ENCODE measurements at places on chromosomes 5 and 9. TPM values are rescaled to one million over a fixed set of nuclear protein-coding genes. Genes with fewer than 3 reads are reported as not detected.
A peak's percentile ranks its signal among the peaks of the same experiment; 100 is the strongest.

GRCh38 chr5:140228364-140228837 lies 53.4 kb downstream of the CYSTM1 start:
- no peaks in the 10 kb centered on the region for H3K36me3 ChIP-seq
- DNase-seq: no peak
- H3K4me3 ChIP-seq: no peak overlapping the region
- H3K27ac ChIP-seq: no peak overlapping the region
- H3K27me3 ChIP-seq: no peaks in the 10 kb centered on the region

DNA sequence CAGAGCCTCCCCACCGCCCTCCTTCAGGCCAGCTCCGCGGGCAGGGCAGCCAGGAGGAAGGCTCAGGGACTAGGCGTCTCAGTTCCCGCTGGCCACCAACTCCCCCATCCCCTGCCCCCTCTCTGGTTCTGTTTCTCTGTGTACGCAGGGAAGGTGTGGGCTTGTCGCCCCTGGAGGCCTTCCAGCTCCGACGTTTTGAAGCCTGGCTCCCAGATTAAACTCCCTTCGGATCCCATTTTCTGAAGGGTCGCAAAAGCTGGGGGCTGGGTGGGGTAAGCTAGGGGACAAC lies 346 bp downstream of the ATOX1 start:
- peaks cover 3% of the 10 kb centered on the region for H3K4me1 ChIP-seq
- no peak for DNase-seq
- H3K27me3 ChIP-seq: no peaks in the 10 kb centered on the region
- peak overlapping the region; percentile 78 for H3K27ac ChIP-seq
- no peaks in the 10 kb centered on the region for H3K36me3 ChIP-seq

- no peak overlapping the region for H3K4me3 ChIP-seq
- H3K27me3 ChIP-seq: no peaks in the 10 kb centered on the region
- DNase-seq: no peak
- no peaks in the 10 kb centered on the region for H3K4me1 ChIP-seq
Observed at GRCh38 chr9:108854641-108855528, 901 bp downstream of the ACTL7B start.

The HAVCR2 gene
- polyA plus RNA-seq: 0.41 TPM

The TMEM161B gene
- polyA plus RNA-seq: 8.8 TPM

DNA sequence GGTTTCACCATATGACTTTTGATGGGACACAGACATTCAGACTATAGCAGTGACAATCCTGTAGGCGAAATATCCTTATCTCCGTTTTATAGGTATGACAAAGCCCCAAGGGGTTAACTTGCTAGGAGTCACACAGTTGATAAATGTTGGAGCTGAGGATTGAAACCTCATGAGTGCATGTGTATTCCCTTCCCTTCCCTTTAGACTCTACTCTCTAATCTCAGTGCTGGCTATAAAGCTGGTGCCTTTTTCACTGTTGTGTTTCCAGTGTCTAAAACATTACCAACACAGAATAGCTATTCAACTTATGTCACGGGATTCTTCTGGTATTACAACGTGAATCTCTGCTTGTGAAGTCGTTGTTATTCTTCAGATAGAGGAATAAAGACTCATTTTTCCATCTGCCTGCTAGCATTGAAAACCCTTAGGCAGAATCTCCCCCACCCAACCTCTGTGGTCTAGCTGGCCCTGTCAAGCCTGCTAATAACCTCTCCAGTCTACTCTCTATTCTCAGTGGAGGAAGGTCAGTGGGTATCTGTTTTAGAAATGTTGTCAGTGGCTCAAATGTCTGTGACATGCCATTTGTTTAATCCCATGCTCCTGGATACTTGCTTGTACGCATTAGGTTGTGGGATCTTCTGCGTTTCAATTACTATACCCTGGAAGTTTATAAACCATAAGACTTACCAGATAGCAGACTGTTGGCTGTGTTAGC lies 121.2 kb downstream of the TLE4 start:
- no peaks in the 10 kb centered on the region for H3K27me3 ChIP-seq
- H3K27ac ChIP-seq: no peak overlapping the region
- no peaks in the 10 kb centered on the region for H3K36me3 ChIP-seq

The SLC2A8 gene
- 6.3 TPM for polyA plus RNA-seq

GRCh38 chr9:70111042-70111602 lies 67.5 kb downstream of the MAMDC2 start:
- H3K27ac ChIP-seq: no peak overlapping the region
- H3K27me3 ChIP-seq: no peaks in the 10 kb centered on the region
- H3K4me3 ChIP-seq: no peak overlapping the region
- H3K36me3 ChIP-seq: no peaks in the 10 kb centered on the region
- peaks cover 7% of the 10 kb centered on the region for H3K4me1 ChIP-seq

The FOXD4L6 gene
- polyA plus RNA-seq: not detected

DNA sequence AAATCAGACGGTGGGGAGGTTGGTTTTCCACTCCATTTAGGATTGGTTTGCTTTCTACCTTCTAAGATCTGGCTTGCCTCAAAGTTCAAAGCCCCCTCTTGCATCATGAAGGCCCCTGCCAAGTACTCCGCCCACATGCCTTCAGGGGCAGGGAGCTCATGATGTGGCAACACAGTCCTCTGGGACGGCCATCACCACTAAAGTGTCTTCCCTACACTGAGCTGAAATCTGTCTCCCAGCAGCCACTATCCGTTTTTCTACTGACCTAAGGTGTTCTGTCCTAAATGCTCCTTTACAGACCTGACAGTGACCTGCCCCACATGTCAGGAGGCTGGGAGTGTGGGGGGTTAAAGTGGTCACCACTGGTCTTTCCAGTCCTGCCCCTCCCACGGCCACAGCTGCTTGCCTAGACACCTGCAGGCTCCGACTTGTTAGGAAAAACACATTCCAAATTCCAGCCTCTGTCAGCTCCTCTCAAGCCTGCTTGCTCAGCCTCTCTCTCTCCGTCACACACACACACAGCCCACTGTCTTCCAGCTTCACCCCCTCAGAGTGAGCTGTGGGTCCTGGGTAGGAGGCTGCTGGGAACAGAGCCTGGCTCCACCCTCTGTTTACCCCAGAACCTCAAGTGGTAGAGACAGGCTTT lies 44.9 kb downstream of the SHB start:
- no peaks in the 10 kb centered on the region for H3K36me3 ChIP-seq
- H3K27ac ChIP-seq: peak overlapping the region; percentile 89
- H3K27me3 ChIP-seq: no peaks in the 10 kb centered on the region
- peaks cover 53% of the 10 kb centered on the region for H3K4me1 ChIP-seq
- no peak overlapping the region for H3K4me3 ChIP-seq

DNA sequence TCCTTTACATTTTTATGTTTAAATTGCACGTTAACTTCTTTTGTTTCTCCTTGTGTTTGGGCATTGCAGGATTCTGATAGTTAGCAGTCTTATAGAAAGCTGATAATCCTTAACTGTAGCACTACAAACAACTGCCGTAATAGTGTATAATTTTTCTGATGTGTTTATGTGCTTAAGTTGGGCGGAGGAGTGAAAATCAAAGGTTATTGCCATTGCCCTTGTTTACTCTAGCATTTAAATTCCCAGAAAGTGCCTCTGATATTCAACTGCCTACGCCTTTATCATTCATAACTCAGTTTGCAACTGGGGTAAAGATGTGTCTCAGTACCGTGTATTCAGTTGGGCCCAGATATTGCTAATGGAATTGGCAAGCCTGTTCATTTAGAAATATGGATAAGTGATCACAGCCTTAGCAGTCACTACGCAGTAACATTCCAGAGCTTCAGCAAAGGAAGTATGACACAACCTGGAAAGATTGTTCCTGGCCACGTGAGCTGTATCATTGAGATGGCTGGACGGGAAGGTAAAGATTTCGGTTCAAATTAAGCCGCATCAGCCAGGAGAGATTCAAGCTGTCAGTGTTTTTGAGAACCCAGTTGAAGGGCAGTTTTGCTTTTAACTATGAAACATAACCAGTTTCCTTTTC lies 28.1 kb upstream of the LRRTM2 start:
- peak; percentile 38 for DNase-seq
- no peaks in the 10 kb centered on the region for H3K4me1 ChIP-seq
- no peaks in the 10 kb centered on the region for H3K27me3 ChIP-seq
- no peak overlapping the region for H3K27ac ChIP-seq

DNA sequence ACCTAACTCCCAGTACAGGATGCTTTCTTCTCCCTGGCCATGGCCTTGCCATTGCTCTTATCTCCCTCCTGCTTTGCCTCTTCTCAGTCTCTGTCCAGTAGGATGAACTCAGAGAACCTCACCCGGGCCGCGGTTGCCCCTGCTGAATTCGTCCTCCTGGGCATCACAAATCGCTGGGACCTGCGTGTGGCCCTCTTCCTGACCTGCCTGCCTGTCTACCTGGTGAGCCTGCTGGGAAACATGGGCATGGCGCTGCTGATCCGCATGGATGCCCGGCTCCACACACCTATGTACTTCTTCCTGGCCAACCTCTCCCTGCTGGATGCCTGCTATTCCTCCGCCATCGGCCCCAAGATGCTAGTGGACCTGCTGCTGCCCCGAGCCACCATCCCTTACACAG lies at the start of gene OR5C1:
Gene OR5C1, plus strand, starts transcription at position 103 of the 400 bp plus-strand sequence. Its CDS starts 0 bp downstream, at position 103.
- no peaks in the 10 kb centered on the region for H3K27me3 ChIP-seq
- no peaks in the 10 kb centered on the region for H3K4me1 ChIP-seq
- H3K27ac ChIP-seq: no peak within 1 kb of the TSS
- DNase-seq: no peak
- H3K36me3 ChIP-seq: no peaks in the 10 kb centered on the region

DNA sequence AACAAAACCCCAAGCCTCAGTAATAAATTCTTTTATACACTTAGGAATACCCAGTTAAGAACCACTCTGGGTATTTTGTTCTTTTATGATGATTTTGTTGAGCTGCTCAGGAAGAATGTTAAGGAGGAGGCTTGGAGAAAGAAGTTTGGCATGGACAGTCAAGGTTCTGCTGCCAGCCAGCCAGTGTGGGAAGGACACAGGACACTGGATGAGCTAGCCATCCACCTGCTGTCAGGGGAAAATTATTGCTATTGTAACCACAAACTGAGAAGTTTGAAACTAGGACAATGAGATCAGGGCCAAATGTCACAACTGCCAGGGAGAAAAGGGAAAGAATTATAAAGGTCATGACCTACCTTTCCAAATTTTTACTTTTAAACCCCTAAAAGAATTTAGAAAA lies 25.9 kb upstream of the ADAMTSL1 start:
- no peak overlapping the region for H3K4me3 ChIP-seq
- DNase-seq: no peak
- no peaks in the 10 kb centered on the region for H3K27me3 ChIP-seq
- no peak overlapping the region for H3K27ac ChIP-seq
- no peaks in the 10 kb centered on the region for H3K36me3 ChIP-seq
- H3K4me1 ChIP-seq: peaks cover 3% of the 10 kb centered on the region

DNA sequence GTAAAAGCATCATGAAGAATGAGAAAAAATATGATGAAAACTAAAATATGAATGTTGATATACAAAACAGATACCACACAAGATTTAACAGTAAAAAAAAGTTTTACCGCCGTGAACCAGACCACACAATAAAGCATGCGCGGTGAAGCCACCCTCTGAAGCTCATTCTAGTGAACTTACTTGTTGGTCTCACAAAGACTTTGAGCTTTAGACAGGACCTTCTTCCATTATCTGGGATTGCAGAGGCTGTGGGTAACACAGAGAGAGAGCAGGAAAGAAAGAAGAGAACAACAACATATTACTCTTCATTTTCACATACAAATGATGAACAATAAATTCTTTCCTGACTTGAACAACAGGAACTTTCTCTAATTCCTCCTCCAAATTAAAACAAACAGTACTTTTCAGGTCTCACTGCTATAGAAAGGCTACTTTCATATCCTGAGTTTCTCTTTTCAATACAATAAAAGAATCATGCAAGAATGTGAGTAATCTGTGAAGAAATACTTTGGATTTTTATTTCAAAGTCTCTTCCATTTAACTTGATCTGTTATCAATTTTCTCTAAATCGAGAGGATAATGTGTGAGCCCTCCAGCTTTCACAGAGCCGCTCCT lies 283.1 kb downstream of the EFNA5 start:
- H3K27me3 ChIP-seq: no peaks in the 10 kb centered on the region
- H3K36me3 ChIP-seq: no peaks in the 10 kb centered on the region
- peak overlapping the region; percentile 27 for H3K27ac ChIP-seq
- H3K4me3 ChIP-seq: no peak overlapping the region
- peaks cover 10% of the 10 kb centered on the region for H3K4me1 ChIP-seq

DNA sequence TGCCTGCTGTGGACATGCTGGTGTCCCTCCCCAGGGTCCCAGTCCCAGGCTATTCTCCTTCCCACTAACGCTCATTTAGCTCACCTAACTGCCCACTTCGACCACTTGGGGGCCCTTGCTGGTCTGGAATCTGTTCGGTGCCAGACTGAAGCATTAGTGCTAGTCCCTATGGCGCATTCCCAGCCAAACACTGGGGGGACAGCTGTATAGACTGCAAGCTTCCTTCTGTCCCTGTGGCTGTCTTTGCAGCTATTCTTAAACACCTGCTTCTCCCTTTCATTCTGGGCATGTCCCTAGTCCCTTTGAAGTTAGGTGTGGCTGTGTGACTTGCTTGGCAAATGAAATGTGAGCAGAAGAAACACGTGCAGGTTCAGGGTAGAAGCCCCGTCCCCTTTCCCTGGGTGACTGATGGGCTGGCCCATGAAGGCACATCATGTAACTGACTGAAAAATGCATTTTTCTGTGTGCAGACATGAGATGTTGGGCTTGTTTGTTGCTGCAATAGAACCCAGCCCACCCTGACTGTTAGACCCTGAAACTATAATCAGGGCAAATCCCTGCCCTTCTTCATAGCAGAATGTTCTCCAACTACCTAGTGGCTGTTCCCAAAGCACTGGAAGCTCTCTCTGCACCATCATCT lies 134.4 kb downstream of the BARX1 start:
- no peak overlapping the region for H3K4me3 ChIP-seq
- no peaks in the 10 kb centered on the region for H3K27me3 ChIP-seq
- DNase-seq: no peak
- no peak overlapping the region for H3K27ac ChIP-seq

DNA sequence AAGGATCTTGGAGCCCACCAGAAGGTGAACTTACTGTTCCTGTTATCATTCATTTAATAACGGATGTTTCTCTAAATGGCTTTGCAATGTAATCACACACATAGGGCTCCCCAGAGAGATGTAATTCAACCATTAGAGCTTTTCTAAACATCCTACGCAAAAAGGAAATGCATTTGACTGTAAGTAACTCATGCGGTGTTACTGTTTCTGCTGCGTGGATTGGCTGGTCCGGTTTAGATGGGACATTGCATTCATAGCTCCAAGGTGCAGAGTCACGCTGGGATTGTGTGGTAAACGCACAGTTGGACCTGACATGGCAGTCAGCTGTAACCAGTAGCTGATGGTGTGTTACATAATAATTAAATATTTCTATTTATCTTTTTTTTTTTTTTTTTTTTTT lies 185.5 kb upstream of the OTULINL start:
- no peak for DNase-seq
- no peak overlapping the region for H3K27ac ChIP-seq
- peaks cover 20% of the 10 kb centered on the region for H3K36me3 ChIP-seq
- H3K4me3 ChIP-seq: no peak overlapping the region
- peaks cover 35% of the 10 kb centered on the region for H3K4me1 ChIP-seq

GRCh38 chr9:128203707-128204551 lies 750 bp downstream of the DNM1 start:
- no peaks in the 10 kb centered on the region for H3K36me3 ChIP-seq
- H3K4me1 ChIP-seq: no peaks in the 10 kb centered on the region
- H3K4me3 ChIP-seq: peak overlapping the region; percentile 67
- H3K27me3 ChIP-seq: no peaks in the 10 kb centered on the region

The ARID3C gene
- polyA plus RNA-seq: not detected

The PRDM9 gene
- not detected for polyA plus RNA-seq

Measured in fibroblast of lung (primary cell).